ENCODE measurements at places on chromosomes 4 and X.

DNA sequence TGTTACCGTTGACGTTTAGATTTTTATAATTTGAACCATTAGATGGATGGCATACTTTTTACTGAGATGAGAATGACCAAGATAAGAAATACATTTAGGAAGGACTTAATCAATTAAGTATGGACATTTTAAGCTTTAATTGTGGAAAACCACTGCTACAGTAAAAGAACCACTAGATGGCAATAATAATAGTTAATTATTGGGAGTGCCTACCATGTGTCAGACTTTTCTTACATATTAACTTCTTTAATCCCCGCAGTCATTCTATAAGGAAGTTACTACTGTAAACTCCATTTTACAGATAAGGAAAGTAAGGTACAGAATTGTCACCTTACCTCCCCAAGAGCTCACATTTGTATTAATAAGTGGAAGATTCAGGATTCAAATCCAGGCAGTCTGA, 48.5 kb upstream of the MYOZ2 start:
- no peak for DNase-seq

GRCh38 chr4:158169506-158169905, 3.3 kb downstream of the GASK1B start:
- DNase-seq, result no peak

- no peak for DNase-seq
These were observed 70.7 kb upstream of the HCCS start for GRCh38 chrX:11040405-11040804.

DNA sequence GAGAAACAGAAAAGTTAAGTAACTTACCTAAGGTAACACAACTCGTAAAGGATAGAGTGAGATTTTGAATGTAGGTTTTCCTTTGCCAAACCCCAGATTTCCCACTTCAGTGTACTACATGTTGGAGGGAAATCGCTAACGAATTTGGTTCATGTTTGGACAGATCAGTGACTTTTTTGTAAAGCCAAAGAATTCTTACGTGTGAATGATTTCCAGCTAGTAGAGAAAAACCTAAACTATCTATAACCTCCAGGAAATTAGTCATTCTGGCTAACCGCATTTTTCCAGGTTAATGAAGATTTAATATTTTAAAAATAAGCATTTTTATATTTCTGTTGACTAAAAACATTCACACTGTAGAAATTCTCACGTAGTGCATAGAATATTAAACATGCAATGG, 7.2 kb downstream of the TENM3 start:
- DNase-seq, result no peak

DNA sequence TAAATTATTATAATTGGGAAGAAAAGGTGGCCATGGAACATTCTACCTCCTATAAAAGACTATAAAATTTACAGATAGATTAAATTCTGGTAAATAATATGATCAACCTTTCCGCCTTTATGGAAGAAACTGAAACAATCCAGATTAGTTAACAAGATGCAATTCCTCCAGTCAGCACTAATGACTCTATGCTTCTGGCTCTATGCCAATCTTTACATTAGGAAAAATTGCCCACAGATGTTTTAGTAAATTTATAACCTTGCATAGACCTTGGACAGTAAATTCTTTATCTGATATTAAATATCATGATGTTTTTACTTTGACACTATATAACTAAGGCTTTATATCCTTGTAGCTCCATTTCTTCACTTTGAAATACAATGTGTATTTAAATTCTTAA, 2302.5 kb downstream of the ARAP2 start:
- DNase-seq, result no peak

DNA sequence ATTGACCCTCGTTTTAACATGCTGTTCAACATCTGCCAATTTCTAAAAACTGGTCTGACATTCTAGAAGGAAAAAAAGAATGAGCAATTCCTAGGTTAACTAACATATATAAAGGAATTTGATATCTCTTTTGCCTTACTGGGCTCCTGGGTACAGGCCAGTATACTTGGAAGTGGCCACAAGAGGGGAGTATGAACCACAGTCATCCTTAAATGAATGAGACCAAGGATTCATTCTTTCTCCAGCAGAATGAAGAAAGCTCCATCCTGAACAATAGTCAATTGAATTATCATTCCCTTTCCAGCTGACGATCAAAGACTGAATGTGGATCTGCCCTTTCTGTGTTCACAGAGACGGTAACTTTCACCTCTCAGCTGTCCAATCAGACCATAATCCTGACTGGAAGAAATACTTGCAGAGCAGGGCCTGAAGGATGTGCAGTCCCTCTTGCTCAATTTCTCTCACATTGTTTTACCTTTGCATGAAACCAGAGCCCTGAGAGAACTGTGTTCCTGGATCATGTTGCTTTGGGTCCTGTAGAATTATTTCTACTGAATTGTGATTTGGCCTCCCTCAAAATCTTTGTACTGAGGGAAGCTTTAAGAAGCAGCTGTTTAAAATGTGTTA, 14.8 kb upstream of the SPARCL1 start:
- no peak for DNase-seq

- no peak for DNase-seq
These were observed 90.3 kb upstream of the TMEM150C start for GRCh38 chr4:82652062-82652461.

DNA sequence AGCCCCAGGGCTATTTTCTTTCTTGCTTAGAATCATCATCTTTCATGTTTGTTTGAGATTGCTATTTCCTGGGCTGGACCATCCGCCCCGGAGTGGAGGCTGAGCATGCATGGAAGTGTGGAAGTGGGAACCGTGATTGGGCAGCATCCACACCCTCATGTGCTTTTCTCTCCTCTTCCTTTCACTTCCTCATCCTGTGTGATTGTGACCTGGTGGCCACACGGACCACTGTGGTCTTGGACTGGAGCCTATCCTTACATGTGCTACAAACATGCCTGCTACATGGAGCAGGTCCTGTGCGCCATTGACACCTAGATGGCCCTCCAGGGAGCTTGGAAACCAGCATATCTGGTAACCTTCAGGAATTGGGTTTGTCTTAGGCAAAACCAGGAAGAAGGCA, 175.9 kb upstream of the LCORL start:
- DNase-seq, result no peak

GRCh38 chrX:154056770-154057241, 37.1 kb upstream of the IRAK1 start:
- DNase-seq, result peak; percentile 5

GRCh38 chr4:48967101-48967500, 19.0 kb upstream of the CWH43 start:
- DNase-seq, result no peak

DNA sequence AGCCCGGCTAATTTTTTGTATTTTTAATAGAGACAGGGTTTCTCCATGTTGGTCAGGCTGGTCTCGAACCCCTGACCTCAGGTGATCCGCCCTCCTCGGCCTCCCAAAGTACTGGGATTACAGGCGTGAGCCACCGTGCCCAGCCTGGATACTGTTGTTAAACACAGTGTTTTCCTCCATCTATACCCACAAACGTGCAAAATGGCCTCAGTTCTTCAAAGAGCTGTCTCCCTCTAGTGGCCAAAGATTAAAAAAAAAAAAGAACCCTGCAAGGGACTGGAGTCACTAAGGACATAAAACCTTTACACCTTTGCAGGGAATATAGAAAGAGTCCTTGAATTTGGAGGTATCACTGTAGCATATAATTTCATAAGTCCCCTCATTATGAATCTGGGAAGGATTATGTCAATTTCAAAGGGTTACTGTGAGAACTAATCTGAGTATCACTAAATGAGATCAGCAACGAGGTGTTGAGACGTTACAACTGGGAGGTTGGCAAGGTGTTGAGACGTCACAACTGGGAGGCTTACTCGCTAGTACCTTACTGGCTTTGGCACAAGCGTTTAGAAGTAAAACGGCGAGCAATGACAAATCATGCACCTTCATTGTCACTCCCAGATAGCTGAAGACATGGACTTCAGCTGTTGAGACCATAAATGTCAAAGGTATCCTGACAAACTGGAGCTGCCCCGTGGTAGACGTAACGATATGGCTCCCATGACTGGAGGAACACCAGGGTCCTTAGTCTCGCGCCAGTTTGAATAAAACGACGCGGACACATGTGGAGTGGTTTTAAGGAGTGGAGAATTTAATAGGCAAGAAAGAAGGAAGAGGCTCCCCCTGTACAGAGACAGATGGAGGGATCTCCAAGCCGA, 33.4 kb upstream of the ENPP6 start:
- DNase-seq, result peak; percentile 61

DNA sequence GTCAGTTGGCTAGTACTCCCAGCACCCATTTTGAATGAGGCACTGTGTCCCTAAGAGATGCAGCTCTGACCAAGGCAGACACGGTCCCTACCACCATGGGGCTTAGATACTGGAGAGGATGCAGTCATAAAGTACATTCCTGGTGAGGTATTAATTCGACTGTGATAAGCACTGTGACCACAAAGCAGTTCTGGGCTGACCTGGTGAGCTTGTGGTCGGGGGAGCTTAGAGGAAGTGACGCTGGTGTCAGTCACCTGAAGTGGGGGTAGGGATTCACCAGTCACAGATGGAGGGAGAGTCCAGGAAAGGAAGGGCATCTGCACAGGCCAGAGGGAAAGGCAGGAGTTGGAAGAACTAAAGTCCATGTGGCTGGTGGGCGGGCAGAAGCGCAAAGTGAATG, 15.8 kb upstream of the CLTRN start:
- DNase-seq, result no peak

- no peak for DNase-seq
These were observed 27.9 kb downstream of the ARHGEF6 start for GRCh38 chrX:136752796-136753195.

DNA sequence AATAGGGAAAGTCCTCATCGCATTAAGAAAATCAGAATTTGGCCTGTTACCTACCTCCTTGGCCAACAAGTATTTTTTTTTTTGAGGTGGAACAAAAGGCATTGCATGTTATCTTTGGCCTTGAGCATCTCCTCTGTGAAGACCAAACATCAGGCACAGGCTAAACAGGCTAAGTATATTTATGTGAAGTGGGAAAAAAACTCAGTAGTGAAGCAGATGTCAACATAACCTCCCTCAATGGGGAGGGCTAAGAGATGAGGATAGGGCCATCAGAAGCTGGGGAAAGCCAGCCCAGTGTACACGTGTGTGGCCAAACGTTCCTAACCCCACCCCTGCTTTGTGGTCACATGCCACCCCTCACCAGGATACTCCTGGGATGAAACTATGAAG, 102.5 kb downstream of the FNIP2 start:
- DNase-seq, result no peak

DNA sequence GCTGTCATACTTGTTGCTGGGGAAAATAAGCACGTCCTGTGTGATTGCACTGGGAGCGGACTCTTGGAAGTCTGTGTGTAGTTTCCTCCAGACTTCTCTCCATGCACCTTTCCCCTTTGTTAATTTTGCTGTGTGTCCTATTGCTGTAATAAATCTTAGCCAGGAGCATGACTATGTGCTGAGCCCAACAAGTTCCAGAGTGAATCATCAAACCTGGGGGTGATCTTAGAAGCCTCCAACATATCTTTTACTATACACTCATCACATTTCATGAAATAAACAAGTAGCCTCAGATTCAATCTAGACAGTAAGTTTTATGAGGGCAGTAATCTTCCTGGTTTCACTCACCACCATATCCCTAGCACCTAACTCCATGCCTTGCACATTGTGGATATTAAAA, 43.3 kb upstream of the FGF13 start:
- DNase-seq, result no peak

GRCh38 chr4:152678841-152679240, 956 bp downstream of the TMEM154 start:
- DNase-seq, result no peak

DNA sequence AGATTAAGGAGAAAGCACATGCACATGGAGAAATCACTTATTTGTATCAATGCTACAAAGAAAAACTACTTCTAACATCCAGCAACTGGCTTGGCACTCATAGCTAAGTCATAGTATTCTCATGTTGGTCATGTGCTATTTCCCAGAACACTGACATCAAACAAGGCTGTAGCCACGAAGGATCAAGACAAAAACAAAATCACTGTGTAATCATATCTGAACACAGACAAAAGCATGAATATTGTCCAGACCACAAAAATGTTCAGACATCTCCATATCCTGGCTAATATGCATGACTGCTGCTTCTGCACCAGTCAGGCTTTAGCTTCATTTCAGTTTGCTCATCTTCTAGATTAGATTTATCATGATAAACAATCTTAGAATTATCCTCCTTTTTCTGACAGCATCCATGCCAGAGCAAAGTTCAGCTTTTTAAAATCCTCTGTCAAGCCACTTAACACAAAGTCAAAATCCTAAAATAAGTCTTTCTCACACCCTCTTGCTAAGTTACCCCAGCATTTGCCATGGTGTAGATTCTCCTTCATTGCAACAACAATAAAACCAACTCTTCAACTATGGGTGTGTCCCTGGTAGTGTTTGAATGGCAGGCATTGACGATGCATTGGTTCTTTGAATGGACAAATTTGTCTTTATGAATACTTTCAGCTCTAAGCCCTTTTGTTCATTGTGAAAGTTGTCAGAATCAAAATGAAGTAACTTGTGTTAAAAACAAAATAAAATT, 39.1 kb upstream of the NPFFR2 start:
- no peak for DNase-seq

DNA sequence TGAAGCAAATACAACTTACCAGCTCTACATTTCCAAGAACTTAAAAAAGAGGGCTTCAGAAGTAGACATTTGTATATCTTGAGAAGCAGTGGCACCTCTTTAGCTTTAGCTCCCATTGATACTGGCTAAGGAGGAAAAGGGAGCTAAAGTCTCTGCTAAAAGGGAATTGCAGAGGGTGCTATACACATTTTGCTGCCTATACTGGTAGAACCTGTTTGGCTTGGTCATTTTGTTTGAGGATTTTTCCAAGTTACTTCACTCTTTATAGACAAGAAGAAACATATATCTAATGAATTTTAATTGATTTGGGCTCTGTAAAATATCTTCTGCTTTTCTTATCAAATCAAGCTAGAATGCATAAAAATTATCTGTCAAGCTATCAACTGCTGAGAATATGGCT, 11.8 kb downstream of the PAPSS1 start:
- no peak for DNase-seq

- DNase-seq, result no peak
These were observed 71.4 kb upstream of the HHIP start for GRCh38 chr4:144574509-144574908.

- peak; percentile 51 for DNase-seq
These were observed 91.3 kb downstream of the NSUN7 start for GRCh38 chr4:40840985-40841571.

DNA sequence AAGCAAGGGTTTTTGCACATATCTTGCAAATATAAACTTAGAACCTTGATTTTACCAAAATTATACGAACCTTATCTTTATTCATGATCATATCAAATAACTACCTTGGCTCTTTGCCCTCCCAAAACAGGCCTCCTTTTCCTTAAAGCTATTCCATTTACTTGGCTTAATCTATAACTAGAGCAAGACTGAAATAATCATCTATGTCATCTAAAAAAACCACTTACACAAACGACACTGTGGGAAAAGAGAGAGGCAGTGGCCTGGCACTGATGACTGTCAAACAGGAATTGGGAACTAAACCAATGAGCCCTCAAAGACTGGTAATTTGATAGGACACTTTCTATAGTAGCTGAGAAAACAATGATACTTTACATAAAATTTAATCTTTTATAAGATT, 11.7 kb upstream of the PTPN13 start:
- DNase-seq, result no peak

Data from CD4-positive, alpha-beta T cell treated with Interleukin-21 for 1 hour (primary cell).